ENCODE measurements at places on chromosomes 3 and 15.

- DNase-seq: no peak
These were observed 5.3 kb downstream of the LRRK1 start for GRCh38 chr15:100924436-100924835.

- DNase-seq: no peak
These were observed 69.3 kb upstream of the BFSP2 start for GRCh38 chr3:133330522-133330921.

DNA sequence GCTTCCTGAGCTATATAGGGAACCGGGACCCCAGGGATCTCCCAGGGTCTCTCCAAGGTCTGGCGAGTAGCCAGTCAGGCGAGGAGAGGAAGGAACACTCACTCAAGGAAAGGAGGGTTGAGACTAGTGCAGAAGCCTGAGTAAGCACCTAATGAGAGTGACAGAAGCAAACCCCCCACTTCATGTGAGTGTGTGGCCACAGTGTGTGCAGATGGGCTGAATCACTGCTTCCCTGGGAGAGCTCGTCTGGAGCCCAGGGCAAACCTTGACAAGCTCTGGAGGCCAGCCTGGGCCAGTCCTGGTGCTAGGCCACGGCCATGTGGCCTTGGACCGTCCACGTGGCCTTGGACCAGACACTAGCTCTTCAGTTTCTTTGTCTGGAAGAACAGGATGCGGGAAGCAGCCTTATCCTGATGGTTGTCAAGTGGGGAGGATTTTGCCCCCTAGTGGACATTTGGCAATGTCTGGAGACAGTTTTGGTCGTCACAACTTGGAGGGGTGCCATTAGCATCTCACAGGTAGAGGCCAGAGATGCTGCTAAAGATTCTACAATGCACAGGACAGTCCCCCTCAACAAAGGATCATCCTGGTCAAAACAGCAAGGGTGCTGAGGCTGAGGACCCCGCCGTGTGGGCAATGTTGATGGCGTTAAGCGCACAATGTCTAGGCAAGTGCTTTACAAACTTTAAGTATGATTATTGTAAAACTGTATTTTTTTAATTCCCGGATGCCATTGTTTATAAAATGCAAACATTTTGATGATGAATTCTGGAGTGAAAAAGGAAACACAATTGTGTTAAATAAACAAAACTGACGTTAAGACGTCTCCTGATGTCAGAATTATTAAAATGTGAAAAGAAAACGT, 34.8 kb upstream of the CTSH start:
- DNase-seq: no peak

GRCh38 chr3:121942116-121942786, 48.0 kb downstream of the SLC15A2 start:
- DNase-seq: no peak

- no peak for DNase-seq
These were observed 26.7 kb downstream of the CEP70 start for GRCh38 chr3:138567403-138567802.

DNA sequence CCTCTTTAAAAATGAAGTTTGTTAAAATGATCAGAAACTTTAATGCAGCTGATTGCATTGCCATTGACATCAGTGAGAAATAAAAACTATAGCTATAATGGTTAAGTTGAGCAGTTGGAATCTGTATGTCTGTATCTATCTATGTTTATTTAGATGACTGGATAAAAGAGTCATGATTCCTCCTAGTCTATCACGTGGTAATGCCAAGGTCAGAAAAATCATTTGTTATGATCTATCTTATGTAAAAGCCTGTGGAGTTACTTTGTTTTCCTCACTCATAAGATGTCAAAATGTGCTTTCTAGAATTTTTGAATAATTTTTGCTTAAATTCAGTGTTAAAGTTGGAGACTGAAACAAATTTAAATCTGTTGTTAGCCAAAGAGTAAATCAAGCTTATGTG, 63.3 kb downstream of the MBNL1 start:
- DNase-seq: no peak

Measured in stimulated activated CD8-positive, alpha-beta memory T cell treated with anti-CD3 and anti-CD28 coated beads, Interleukin-4, amount 100 ng/mL, for 24 hours (primary cell).